ENCODE measurements at places on chromosomes 6 and 20.

DNA sequence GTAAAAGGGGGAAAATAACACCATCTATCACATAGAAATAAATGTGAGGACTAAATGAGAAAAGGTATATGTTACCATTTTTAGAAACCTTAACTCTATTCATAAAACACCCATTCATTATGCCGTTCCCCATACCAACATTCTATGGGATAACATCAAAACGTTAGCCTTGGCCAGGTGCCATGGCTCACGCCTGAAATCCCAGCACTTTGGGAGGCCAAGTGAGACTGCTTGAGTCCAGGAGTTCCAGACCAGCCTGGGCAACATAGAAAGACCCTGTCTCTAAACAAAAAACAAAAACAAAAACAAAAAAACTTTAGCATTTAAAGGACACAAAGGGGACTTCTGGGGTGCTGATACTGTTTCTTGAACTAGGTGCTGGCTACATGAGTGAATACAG, 1.3 kb downstream of the PIGU start:
- DNase-seq, result no peak

DNA sequence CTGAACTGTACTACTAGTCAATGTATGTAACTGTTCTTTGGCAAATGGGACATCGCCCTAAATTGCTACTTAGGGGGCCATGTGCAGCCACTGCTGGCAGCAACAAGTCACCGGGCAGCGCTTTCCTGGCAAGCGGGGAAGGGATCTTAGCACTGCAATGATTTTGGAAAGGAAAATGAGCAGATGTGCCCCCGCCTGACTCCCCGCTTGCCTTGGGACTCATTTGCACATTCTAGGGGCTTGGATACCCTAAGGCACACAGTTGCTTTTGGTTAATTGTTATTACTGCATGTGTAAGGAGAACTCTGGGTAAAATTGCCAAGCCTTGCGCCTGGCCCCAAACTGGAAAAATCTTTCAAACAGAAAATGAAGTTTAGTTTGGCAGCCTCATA, 32.2 kb downstream of the CD83 start:
- no peak for DNase-seq

- no peak for DNase-seq
Measured at GRCh38 chr6:33427585-33428223, 7.8 kb downstream of the SYNGAP1 start.

DNA sequence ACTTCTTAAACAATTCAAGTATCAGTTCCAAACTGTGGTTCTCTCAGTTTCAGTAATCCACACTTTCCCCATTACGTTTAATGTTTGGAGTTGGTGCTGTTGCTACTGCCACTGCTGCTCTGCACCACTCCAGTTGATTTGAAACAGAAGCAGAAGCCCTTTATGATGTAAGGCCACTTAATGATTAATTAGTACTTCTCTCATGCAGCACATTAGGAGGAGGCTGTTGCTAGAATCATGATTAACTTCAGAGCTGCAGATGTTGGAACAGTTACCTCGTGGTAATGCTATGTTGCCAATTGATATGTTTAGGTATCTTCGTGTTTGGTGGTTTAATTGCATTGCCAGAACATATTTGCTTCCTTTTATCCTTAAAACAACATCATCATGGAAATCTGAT, 986.2 kb upstream of the CITED2 start:
- no peak for DNase-seq

DNA sequence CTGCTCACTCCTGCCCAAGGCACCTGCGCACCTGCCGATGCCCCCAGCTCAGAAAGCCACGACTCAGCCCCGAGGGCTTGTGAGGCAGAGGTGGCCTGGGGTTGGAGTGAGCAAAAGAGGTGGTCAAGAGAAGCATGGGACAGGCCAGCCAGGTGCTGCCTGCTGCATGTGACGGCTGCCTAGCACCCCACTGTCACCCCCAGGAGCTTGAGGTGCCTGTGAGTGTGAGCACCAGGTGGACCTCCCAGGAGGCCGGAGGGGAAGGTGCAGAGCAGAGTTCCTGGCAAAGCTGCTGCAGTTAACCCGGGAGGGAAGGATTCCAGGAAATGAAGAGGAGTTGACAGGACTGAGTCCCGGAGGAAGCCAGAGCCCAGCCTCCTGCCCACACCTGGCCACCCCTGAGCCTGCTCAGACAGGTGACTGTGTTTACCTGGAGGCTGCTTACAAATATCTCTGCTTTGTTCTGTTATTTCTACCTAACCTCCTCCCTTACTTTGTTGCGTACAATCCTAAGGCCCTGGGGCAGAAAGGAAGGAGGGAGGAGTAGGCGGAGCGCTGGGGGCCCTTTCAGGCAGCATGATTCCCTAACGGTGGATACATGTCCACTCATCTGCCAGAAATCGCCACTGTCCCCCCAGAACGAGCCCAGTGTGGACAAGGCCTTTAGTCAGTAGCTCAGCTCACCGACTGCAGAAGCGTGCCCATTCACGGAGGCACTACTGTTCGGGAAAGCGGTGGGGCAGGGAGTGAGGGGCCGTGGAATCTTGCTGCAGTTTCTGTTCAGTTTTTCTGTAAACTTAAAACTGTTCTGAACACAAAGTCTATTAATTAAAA, 87.5 kb upstream of the MPC1 start:
- DNase-seq, result no peak

DNA sequence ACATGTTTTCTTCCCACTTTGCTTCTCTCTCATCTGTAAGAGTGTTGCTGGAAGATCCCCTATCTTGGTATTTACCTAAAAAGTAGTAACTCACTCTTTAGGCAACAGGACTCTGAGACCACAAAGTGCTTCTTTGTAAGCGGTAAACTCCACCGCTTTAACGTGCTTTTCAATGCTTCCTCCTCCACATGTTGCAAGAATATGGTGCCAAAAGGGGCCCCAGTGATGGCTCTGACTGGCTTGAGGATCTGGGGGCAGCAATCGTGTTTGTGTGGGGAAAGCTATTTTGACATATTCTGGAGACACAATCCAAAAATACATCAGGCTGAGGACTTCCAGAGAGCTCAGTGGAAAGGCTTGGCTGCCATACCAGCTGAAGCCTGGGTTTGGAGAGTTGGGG, 12.4 kb upstream of the CPNE5 start:
- no peak for DNase-seq

DNA sequence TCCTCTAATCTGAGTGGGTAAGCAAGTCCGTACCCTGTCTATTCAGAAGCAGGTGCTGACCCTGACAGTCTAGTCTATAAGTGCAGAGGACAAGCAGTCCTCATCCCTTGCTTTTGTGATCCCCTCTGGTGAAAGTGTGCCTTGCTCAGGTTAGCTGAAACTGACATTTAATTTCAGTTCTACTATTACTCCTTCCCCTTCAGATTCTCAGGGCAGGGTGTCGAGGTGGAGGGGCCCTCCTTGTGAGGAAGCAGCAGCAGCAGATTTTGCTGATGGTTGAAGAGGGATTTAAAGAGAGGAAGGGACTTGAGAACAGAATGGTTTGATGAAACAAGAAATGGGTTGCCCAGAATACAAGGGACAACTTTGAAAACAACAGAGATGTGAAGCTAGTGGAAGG, 309.3 kb downstream of the CLIC5 start:
- no peak for DNase-seq

- DNase-seq, result peak; percentile 5
Measured at GRCh38 chr6:56764081-56764566, 121.4 kb upstream of the DST start.

- DNase-seq, result no peak
Measured at GRCh38 chr6:8180327-8181159, 78.2 kb upstream of the EEF1E1 start.

DNA sequence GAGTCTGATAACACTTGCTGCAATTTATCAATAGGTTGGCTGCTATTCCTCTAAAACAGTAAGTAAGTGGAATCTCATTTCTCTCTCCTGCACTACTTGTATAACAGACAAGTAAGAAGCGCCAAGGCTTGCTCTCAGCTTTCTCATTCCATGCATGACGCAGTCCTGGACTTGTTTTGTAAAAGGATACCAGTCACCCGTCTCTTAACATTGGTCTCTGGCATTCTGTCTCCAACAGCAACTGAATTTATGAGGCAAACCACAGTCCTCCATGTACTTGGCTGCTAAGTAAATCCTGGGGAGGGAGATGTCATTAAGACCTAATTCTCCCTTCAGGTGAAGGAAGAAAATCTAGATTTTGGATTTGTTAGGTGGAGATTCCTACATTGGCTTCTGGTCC, 115.4 kb downstream of the OPN5 start:
- DNase-seq, result no peak

DNA sequence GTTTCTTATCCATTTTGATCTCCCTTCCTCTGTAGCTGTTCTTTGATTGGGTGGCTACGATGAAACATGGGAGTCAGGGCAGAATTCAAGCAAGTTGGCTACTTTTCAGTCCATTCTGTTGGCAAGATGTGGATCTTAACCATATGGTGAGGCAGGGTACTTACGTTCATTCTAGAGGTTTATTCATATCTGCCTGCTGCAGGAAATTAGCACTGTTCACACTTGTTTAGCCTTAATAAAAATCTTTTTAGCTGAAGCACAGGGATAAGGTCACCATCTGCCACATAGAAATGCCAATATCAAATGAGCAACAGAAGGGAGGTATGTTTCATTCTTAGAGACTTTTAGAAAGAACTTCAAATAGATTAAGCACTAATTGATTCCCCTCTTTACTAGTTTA, 83.9 kb downstream of the GRIK2 start:
- peak; percentile 91 for DNase-seq

DNA sequence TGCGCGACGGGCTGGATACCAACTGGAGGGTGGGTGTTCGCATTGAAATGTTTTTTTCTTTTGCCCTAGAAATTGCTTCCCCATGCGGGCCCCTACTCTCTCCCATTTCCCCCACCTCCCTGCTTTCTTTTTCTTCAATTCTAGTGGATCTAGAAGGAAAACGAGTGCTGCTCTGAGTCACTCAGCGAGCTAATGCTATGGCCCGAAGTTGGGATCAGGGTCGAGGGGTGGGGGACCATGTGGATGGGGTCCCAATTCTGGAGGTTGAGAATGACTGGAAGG, 71.5 kb downstream of the SOX4 start:
- DNase-seq, result no peak

DNA sequence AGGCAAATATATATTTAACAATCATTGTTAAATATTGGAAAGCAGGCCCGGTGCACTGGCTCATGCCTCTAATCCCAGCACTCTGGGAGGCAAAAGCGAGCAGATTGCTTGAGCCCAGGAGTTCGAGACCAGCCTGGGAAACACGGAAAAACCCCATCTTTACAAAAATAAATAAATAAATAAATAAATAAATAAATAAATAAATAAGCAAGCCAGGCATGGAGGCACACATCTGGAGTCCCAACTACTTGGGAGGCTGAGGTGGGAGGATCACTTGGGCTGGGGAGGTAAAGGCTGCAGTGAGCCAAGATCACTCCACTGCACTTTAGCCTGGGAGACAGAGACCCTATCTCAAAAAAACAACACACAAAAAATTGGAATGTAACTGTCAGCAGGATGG, 53.7 kb downstream of the ZFP64 start:
- DNase-seq, result no peak

- no peak for DNase-seq
Measured at GRCh38 chr6:21137700-21138335, 455.7 kb upstream of the SOX4 start.

GRCh38 chr6:100350139-100350538, 114.6 kb downstream of the SIM1 start:
- DNase-seq, result no peak

GRCh38 chr6:82651845-82652335, 288.3 kb downstream of the TPBG start:
- DNase-seq, result no peak

DNA sequence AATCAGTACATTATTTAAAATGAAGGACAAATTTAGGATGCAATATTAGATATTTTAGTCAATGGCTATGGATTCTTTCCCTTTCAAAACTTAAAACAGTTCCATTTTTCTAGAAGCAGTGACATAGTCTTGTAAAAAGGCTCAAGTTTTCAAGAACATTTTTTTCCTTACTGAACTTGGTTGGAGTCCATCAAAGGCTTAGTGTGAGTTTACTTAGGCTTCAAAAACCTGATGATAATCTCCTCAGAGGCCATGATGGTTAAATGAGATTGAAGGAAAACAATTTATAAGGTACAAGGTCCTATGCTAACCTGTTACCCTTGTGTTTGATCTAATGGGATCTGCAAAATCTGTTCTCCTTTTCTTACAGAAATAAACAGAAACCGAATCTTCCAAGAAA, 531.8 kb downstream of the UTRN start:
- DNase-seq, result no peak

- DNase-seq, result no peak
Measured at GRCh38 chr6:22904431-22904830, 335.1 kb downstream of the HDGFL1 start.

GRCh38 chr6:154164397-154164796, 125.4 kb downstream of the OPRM1 start:
- no peak for DNase-seq

- no peak for DNase-seq
Measured at GRCh38 chr6:164266851-164267250, 852.3 kb downstream of the QKI start.

DNA sequence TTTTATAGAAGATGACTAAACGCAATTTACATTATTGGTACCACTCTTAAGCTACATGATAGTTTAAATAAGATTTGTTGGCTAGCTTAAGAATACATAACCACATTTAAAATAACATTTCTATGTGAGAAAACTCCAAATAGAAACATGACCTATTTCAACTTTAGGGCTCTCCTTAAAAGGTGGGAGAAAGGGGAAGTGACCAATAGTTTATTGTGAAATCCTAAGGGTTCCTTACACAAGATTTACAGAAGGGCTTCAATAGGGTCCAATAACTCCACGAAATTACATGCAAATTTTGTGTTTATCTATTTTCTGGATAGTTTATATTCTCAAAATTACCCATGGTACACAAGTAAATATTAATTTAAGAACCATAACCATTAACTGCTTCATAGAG, 91.6 kb upstream of the DST start:
- no peak for DNase-seq

- DNase-seq, result no peak
Measured at GRCh38 chr20:37389241-37389747, 43.4 kb downstream of the SRC start.

- DNase-seq, result no peak
Measured at GRCh38 chr6:32974541-32975308, 6.3 kb downstream of the BRD2 start.

DNA sequence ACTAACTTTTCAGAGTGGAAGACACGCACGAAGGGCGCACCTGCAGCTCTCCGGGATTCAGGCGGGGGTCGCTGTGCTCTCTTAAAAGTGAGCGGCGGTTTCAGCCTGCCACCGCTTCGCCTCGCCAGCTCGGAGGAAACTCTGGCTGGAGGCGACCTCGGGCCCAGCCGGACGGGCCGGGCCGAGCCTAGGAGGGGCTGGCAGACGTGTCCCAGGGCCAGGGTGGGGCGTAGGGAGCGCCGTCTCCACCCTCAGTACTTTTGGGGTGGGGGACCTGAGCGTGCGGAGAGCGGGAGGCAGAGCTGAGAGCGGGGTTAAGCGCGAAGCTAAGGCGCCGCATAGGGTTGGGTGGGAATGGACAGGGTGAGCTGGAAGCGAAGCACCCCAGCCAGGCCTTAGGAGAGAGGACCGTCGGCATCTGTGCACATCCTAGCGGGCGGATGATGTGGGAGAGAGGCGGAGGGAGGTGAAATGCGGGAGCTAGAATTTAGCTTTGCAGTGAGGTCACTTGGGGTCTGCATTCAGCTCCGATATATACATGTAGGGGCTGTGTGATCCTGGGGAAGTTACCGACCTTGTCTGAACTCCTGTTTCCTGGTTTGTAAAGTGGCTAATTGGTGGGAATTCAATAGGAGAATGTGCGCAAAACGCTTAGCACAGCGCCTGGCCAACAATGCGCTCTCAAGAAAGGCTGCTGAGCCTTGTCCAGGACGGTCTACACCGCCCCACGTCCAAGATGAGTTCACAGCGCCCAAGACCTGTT, 6.5 kb upstream of the TFAP2A start:
- DNase-seq, result no peak

- DNase-seq, result no peak
Measured at GRCh38 chr20:63165356-63166192, 50.4 kb downstream of the YTHDF1 start.

Measured in NCI-H1694 treated with DMSO at 0.1 percent for 48 hours (cell line).